ENCODE measurements at places on chromosomes 13 and 19.

DNA sequence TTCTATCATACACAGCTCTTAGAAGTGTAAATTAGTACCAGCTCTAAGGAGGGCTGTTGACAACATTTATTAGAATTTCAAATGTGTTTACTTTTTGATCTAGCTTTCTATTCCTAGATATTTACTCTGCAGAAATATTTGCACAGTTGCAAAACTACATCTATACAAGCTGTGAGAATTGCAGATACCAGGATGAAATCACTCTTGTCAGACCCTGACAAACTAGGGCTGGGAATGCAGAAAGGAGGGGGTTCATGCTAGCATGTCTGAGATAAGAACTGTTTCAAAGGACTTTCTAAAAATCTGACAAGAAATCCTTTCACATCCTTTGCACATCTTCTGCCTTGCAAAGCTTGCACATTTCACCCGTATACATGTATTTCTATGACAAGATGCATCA is 11.8 kb upstream of the PABPC3 start:
- no peak for DNase-seq

GRCh38 chr13:20420938-20421337 is 104.7 kb downstream of the CRYL1 start:
- no peak for DNase-seq

DNA sequence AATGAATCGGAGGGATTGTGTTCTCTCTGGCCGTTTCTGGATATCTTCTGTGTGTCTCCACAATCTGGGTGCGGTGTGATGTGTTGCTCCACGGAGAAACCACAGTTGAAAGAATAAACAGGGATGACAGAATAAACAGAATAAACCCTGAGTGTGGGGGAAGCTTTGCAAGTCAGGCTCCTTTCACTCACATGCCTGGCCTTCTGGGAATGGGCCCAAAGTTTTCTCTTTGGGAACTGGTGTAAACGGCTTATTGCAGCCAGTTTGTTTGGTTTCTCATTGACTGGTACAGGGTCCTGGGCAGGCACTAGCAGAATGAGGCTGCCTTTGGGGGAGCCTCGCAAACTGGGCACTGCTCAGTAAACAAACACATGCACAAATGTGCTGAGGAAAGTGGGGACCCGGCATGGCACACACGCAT is 324.7 kb downstream of the DLEU7 start:
- DNase-seq = no peak

DNA sequence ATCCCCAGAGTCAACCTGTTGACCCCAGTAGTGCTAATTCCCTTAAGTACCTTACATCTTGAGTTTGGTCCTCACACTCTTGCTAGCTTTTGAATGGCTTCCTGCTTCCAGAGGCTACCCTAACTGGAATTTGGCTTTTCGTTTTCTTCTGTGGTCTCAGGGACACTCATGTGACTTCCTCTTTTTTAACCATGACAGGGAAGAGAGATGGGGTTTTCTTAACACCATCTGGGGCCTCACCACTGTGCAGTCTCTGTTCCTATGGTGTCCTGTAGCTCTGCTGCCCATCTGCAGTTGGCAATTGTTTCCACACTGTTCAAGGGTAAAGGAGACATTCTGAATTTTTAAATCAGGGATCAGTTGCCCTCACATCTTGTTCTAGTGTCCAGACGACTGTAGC is 66.7 kb downstream of the SLC10A2 start:
- DNase-seq = peak; percentile 15

- no peak for DNase-seq
These were observed 15.8 kb downstream of the FREM2 start for GRCh38 chr13:38702669-38703068.

DNA sequence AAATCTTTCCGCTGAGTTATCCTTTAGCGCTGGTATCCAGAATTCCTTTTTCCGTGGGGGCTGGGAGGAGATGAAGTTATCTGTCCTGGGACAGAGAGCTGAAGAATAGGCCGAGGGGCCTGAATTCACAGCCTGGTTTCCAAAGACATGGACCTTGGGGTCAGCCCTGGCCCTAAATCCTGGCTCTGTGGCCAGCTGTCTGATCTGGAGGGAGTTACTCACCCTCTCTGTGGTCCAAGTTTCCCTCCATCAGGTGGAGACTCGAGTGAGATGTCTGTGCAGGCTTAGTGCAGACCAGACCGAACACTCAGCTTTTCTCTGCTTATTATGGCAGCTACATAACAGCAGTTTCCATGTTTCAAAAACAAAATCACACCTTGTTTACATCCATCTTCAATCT is 59.6 kb downstream of the CDADC1 start:
- no peak for DNase-seq

DNA sequence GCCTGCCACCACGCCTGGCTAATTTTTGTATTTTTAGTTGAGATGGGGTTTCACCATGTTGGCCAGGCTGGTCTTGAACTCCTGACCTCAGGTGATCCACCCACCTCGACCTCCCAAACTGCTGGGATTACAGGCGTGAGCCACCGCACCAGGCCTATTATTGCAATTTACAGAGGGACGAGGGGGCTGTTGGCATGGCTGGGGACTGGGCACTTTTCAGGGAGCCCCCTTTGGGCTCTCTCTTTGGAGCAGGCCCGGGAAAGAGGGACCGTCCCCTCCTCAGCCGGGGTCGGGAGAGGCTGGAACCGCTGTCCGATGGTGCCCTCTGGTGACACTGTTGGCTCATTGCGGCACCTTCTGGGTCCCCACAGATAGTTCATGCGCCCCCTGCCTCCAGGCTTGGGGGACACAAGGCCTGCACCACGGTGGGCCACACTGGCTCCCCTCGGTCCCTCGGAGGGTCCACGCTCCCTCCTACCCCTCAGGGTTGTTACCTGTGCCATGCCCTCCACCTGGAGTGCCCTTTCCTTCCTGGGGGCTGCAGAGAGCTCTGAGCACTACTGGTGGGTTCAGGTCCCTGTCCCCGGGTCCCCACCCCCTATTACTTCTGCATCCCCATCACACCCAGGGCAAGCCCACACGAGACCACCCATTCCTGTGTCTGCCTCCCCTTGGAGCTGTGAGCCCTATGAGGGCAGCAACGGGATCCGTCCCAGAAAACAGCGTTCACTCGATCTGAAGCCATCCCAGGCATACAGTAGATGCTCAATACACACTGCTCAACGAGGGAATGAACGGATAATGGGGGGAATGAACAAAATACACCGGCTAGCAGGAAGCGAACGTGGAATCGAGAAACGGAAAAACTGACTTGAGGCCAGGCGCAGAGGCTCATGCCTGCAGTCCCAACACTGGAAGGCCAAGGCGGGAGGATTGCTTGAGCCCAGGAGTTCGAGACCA is 12.5 kb downstream of the FEM1A start:
- peak; percentile 40 for DNase-seq

- DNase-seq = no peak
These were observed 60.2 kb upstream of the TNFRSF19 start for GRCh38 chr13:23509781-23510543.

GRCh38 chr13:82625717-82626116 is 1256.6 kb downstream of the SLITRK1 start:
- no peak for DNase-seq

DNA sequence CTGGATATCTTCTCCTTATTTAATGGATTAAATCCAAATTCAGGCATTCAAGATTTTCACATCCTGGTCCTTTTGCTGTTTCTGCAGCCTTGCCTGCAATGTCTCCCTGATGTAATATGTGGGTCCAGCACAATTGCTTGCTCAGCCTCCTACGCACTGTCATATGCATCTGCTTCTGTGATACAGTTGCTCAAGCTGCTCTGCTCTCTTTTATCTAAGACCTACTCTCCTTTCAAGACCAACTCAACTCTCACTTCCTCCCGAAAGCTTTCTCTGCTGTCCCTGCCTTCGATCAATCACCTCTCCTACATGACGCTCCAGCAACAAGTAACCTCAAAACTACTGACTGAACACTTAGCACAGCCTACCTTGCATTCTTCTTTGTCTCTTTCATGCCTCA is 138.2 kb downstream of the DCLK1 start:
- no peak for DNase-seq

GRCh38 chr19:28563964-28564921 is 648.7 kb downstream of the UQCRFS1 start:
- no peak for DNase-seq

DNA sequence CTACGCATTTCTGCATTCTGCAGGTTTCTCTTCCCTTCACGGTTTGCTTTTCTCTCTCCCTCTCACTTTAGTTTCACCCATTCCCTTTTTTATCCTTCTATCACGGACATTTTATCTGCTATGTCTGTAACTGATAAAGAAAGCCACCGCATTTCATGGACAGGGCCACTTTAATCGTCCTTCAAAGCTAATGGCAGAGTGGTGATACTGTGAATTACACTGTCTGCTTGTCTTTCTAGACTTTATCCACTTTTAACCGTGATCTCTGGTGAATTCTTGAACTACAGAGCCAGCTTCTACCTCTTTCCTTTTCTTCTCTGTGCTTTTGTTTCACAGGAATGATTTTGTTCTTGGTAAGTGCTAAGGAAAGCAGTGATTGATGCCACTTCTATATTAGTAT is 760.4 kb downstream of the PCDH9 start:
- DNase-seq = no peak

- no peak for DNase-seq
These were observed 11.2 kb upstream of the IZUMO2 start for GRCh38 chr19:50174100-50174793.

GRCh38 chr13:76723551-76724232 is 162.5 kb downstream of the KCTD12 start:
- peak; percentile 53 for DNase-seq

GRCh38 chr19:2033825-2034159 is 17.3 kb downstream of the MKNK2 start:
- DNase-seq = no peak

GRCh38 chr13:72727417-72728289 is at the start of the genes BORA and MZT1:
TSS of gene BORA (plus strand) at chr13:72727923. CDS start at chr13:72728941, 1,018 bp downstream.
TSS of gene MZT1 (minus strand) at chr13:72727629. CDS start at chr13:72727602, 27 bp downstream.
- peak; percentile 99 for DNase-seq

- DNase-seq = no peak
These were observed 498.1 kb downstream of the COG6 start for GRCh38 chr13:40153516-40153915.

Measured in AML-193 (cell line).